ENCODE measurements at places on chromosomes 4 and X.
A peak's percentile ranks its signal among the peaks of the same experiment; 100 is the strongest.

DNA sequence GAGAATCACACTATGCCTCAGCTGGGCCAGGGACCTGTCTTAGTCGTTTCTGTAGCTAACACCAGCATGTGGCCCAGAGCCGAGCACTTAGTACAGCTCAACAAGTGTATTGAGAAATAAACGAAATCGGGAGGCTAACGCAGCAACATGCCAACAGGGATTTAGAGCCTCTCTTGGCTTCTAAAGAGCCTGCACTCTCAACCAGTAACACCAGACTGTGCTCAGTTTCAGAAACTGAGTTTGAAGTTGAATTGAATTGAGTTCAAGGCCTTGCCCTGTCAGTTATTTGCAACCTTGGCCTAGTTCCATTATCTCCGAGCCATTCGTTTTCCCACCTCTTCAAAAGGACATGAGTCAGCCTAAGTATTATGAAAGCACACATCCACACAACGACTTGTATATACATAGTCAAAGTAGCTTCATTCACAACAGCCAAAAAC lies 71.3 kb upstream of the LDB2 start:
- no peak for DNase-seq

DNA sequence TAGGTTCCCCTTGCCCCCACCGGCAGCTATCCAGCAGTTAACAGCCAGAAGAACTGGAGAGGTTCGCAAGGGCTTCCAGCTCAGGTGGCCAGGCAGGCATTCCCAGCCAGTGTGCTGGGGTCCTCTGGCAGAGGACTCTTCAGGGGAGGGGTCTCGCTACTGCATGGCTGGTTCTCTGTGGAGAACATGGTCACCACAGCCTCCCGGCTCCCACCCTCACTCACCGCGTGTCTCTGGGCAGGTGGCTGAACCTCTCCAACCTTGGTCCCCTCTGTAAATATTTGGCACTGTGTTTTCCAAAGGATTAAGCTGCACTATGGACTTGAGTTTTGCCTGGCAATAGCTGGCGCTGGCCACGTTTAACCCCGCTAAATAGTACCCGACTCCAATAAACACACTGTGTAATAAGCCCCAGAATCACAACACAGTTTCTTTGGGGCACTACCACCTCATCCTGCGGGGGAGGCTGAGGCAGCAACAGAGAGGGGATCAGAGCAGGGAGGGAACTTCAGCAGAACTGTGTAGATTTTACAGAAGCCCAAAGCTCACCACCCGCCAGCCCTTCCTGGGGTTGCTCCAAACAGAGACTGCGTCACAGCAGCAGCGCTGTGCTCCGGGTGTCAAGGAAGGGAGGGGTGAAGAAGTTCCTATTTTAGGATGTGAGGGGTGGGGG lies 15.2 kb downstream of the BCOR start:
- no peak for DNase-seq

- no peak for DNase-seq
Observed at GRCh38 chrX:9706421-9706820, 59.2 kb downstream of the GPR143 start.

- peak; percentile 100 for DNase-seq
Observed at GRCh38 chr4:78691971-78692821, 84.0 kb upstream of the BMP2K start.
